ENCODE measurements at places on chromosomes 6 and 20. TPM values are rescaled to one million over a fixed set of nuclear protein-coding genes. Genes with fewer than 3 reads are reported as not detected.

Gene ENPP5
- total RNA-seq, result not detected

Gene EBF4
- 3.3 TPM for total RNA-seq

Gene HCRTR2
- total RNA-seq, result not detected

Gene SYTL3
- 36.9 TPM for total RNA-seq

Gene PKIB
- 0.36 TPM for total RNA-seq

Gene TSPYL4
- 15.3 TPM for total RNA-seq

Gene KIAA0408
- 11.2 TPM for total RNA-seq

Gene RRP36
- total RNA-seq, result 70.7 TPM

Gene UBE2C
- total RNA-seq, result 181 TPM

Gene KHDC1L
- not detected for total RNA-seq

Gene MAK
- 0.11 TPM for total RNA-seq

Gene OPN5
- total RNA-seq, result not detected

Gene SIRPB1
- 2.0 TPM for total RNA-seq

Gene COL20A1
- total RNA-seq, result not detected

Gene ULBP2
- total RNA-seq, result 0.16 TPM

Gene SMLR1
- total RNA-seq, result not detected

Gene SEL1L2
- total RNA-seq, result not detected

All from T-helper 2 cell treated with Interferon-gamma antibody and Interleukin-4, amounts not matched to agents 100 ng/mL and 5 ng/mL, for 36 hours (primary cell).